GM23338 (cell line): ENCODE measurements at places on chromosomes 11 and 22. TPM values are rescaled to one million over a fixed set of nuclear protein-coding genes. Genes with fewer than 3 reads are reported as not detected.

The LGALS1 gene
- total RNA-seq: 31.2 and 58.7 TPM in 2 replicates

The AGBL2 gene
- 1.6 and 5.6 TPM in 2 replicates for total RNA-seq

The P2RY6 gene
- not detected in 2 replicates for total RNA-seq

The LTBP3 gene
- total RNA-seq: 29.2 and 29.8 TPM in 2 replicates

The CHRM1 gene
- total RNA-seq: 0.14 TPM in 1 of 2 replicates, not detected in the other

The OR4A16 gene
- total RNA-seq: not detected in 2 replicates

The C11orf86 gene
- 0.21 TPM in 1 of 2 replicates, not detected in the other for total RNA-seq

The PDGFB gene
- 5.2 and 8.0 TPM in 2 replicates for total RNA-seq

- no peaks in the 10 kb centered on the region for H3K4me1 ChIP-seq
- no peak overlapping the region for H3K4me3 ChIP-seq
- no peaks in the 10 kb centered on the region; the same call in 1 of the 2 replicates for H3K36me3 ChIP-seq
- no peaks in the 10 kb centered on the region for H3K27me3 ChIP-seq
- H3K27ac ChIP-seq: no peak overlapping the region
These were observed 195.2 kb upstream of the TMEM45B start for GRCh38 chr11:129620237-129621104.

DNA sequence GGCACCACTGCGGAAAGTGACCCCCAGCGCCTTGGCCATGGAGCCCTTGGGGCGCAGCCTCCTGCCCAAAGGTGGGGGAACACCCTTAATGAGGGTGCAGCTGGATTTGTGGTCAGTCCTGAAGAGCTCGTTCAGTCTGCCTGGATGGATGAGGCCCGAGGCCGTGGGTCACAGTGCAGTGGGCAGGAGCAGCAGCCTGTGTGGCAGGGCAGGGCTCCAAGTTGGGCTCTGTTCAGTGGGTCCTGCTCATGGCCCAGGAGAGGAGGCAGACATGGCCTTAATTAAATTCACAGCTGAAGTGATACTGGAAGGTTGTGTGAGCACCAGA is 33.3 kb downstream of the FAM83F start:
- no peak for DNase-seq
- no peaks in the 10 kb centered on the region for H3K36me3 ChIP-seq
- H3K4me3 ChIP-seq: no peak overlapping the region

GRCh38 chr22:22214819-22215329 is 29.7 kb upstream of the VPREB1 start:
- no peaks in the 10 kb centered on the region for H3K36me3 ChIP-seq
- DNase-seq: no peak
- H3K4me3 ChIP-seq: no peak overlapping the region
- H3K4me1 ChIP-seq: no peaks in the 10 kb centered on the region

DNA sequence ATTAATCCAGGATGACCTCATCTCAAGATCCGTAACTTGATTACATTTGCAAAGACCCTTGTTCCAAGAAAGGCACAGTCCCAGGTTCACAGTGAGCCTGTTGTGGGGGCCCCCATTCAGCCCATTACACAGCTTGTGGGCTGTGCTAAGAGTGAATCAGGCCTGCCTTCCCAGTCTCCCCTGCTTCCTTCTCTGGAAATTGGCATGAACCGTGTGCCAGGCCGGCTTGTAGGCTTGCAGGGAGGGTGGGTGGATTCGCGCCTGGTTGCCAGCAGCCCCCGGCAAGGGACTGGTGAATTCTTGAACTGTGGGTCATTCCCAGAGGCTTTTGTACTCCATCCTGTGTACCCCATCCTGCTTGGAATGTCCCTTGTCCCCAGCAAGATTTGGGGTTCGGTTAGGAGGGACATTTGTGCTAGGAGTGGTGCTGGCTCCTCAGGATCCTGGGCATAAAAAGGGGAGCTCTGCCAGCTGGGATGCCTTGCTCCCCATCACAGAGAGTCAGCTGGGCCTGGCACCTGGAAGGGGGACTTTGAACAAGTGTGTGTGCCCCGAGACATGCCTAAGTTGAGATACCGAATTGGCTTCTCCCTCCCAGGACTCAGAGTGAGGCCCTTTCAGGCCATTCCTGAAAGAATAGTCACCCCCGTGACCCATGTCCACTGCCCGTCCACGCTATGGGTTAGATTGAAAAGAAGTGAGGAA is 818.2 kb downstream of the BRD1 start:
- H3K4me3 ChIP-seq: no peak overlapping the region
- no peaks in the 10 kb centered on the region for H3K27me3 ChIP-seq
- H3K36me3 ChIP-seq: peaks cover 4% of the 10 kb centered on the region; the same call in 1 of the 2 replicates
- no peak overlapping the region for H3K27ac ChIP-seq
- no peak for DNase-seq

- no peaks in the 10 kb centered on the region for H3K4me1 ChIP-seq
- H3K27me3 ChIP-seq: no peaks in the 10 kb centered on the region
- H3K27ac ChIP-seq: no peak overlapping the region
- no peak for DNase-seq
- H3K4me3 ChIP-seq: no peak overlapping the region
These were observed 4.6 kb downstream of the TSPAN32 start for GRCh38 chr11:2306452-2306823.

GRCh38 chr11:134025082-134025429 is 43.8 kb upstream of the JAM3 start:
- no peaks in the 10 kb centered on the region for H3K36me3 ChIP-seq
- no peak overlapping the region for H3K4me3 ChIP-seq
- no peak overlapping the region for H3K27ac ChIP-seq
- H3K27me3 ChIP-seq: no peaks in the 10 kb centered on the region; the same call in 1 of the 2 replicates
- DNase-seq: no peak

GRCh38 chr11:16911658-16912057 is 102.6 kb downstream of the PLEKHA7 start:
- DNase-seq: no peak
- no peak overlapping the region for H3K4me3 ChIP-seq
- no peaks in the 10 kb centered on the region for H3K36me3 ChIP-seq
- no peaks in the 10 kb centered on the region for H3K27me3 ChIP-seq
- no peak overlapping the region for H3K27ac ChIP-seq
- peaks cover 19% of the 10 kb centered on the region; the same call in 1 of the 2 replicates for H3K4me1 ChIP-seq

DNA sequence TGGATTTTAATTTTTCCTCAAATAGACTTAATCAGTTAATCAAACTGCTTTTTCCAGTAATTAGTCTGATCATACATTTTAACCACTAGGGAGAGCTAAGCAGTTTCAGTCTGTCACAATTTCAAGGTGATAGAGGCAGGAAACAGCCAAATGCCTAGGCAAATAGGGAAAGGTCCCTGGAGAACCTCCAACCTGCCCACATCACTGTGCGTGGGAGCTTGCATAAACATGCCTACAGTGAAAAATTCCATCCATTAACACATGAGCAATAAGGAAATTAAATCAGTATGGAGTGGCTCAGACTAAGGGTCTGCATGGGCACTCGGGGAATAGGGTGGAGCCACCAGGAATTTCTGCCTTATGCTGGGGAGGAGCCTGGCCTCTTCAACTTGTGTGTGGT is 74.6 kb downstream of the AASDHPPT start:
- H3K27ac ChIP-seq: no peak overlapping the region
- peak; percentile 51 for DNase-seq
- no peak overlapping the region for H3K4me3 ChIP-seq
- no peaks in the 10 kb centered on the region for H3K36me3 ChIP-seq
- H3K4me1 ChIP-seq: no peaks in the 10 kb centered on the region
- no peaks in the 10 kb centered on the region for H3K27me3 ChIP-seq

DNA sequence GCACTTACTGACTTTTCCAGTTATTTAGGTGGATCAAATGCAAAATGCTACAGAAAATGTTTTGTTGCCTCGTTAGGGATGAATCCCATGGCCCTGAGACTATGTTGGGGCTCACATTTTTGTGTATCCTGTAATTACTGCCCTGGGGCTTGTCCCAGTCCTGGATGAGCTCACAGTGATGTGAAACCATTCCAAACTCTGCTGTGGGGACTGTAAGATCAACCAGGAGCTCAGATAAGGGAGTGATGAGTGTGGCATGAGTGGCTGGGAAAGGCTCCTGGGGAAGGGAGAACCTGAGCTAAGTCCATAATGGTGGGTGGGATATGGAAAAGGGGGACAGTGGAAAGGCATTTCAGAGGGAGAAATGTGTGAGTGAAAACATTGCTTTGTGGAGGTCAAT is 54.0 kb downstream of the SLC5A1 start:
- peaks cover 8% of the 10 kb centered on the region; the same call in 1 of the 2 replicates for H3K27me3 ChIP-seq
- no peaks in the 10 kb centered on the region for H3K4me1 ChIP-seq
- no peak overlapping the region for H3K4me3 ChIP-seq
- H3K36me3 ChIP-seq: no peaks in the 10 kb centered on the region
- DNase-seq: no peak
- no peak overlapping the region for H3K27ac ChIP-seq

GRCh38 chr11:30016588-30017363 is at the start of gene KCNA4:
Gene KCNA4 (minus strand): TSS chr11:30017030. CDS start chr11:30012678, 4,352 bp downstream.
- H3K4me3 ChIP-seq: peak within 1 kb of the TSS; percentile 62
- H3K4me1 ChIP-seq: peaks cover 33% of the 10 kb centered on the region

GRCh38 chr11:11583801-11584529 is 37.8 kb downstream of the GALNT18 start:
- H3K27ac ChIP-seq: no peak overlapping the region
- peaks cover 10% of the 10 kb centered on the region for H3K4me1 ChIP-seq
- H3K36me3 ChIP-seq: no peaks in the 10 kb centered on the region
- no peak for DNase-seq
- no peaks in the 10 kb centered on the region for H3K27me3 ChIP-seq

DNA sequence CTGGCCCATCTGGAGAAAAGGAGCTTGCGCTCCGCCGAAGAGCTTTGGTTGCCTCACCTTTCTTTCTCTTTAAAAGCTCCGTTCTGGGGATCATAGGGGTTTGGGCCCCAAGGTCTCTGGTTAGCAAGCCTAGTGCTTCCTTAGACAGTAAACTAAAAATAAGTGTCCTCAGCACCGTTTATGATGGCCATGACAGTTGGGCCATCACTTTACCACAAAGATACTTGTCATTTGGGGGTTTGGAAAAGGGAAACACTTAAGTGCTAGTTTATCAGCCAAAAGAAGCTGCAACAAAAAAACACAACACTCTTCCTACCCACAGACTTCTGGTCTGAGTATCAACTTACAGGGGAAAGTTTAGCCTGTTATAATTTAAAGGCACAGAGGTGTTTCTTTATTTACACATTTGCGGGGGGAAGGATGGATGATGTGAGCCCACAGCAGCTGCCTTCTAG is 88.4 kb upstream of the CD44 start:
- H3K4me3 ChIP-seq: no peak overlapping the region
- no peaks in the 10 kb centered on the region for H3K36me3 ChIP-seq
- H3K27ac ChIP-seq: no peak overlapping the region

- DNase-seq: peak; percentile 72
- peaks cover 100% of the 10 kb centered on the region for H3K27me3 ChIP-seq
These were observed 84.2 kb downstream of the ZNF280B start for GRCh38 chr22:22424210-22424800.

DNA sequence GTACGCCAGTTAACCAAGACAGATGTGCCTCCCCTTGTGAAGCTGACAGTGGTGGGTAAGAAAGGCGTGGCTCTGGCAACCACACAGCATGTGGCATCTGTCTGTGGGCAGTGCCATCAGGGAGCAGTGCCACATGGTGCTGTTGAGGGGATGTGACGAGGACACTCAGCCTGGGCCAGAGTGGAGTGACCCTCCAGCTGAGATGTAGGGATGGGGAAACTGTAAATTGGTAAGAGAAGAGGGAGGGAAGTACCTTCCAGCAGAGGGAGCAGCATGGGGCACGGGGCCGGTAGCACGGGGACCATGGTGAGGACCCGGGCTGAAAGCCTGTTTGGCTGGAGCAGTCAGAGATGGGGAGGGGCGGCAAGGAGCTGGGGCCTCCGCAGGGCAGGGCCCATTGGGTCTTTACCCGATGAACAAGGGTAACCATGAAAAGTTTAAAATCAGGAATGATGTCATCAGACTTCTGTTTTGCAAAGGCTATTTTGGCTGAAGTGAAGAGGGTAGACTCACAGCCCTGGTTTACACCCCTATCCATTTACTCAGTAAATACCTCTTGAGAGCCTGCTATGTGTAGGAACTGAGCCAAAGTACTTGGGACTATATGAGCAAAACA is 10.4 kb downstream of the TMPRSS6 start:
- H3K27me3 ChIP-seq: no peaks in the 10 kb centered on the region
- DNase-seq: peak; percentile 62
- no peak overlapping the region for H3K4me3 ChIP-seq
- no peaks in the 10 kb centered on the region for H3K36me3 ChIP-seq

DNA sequence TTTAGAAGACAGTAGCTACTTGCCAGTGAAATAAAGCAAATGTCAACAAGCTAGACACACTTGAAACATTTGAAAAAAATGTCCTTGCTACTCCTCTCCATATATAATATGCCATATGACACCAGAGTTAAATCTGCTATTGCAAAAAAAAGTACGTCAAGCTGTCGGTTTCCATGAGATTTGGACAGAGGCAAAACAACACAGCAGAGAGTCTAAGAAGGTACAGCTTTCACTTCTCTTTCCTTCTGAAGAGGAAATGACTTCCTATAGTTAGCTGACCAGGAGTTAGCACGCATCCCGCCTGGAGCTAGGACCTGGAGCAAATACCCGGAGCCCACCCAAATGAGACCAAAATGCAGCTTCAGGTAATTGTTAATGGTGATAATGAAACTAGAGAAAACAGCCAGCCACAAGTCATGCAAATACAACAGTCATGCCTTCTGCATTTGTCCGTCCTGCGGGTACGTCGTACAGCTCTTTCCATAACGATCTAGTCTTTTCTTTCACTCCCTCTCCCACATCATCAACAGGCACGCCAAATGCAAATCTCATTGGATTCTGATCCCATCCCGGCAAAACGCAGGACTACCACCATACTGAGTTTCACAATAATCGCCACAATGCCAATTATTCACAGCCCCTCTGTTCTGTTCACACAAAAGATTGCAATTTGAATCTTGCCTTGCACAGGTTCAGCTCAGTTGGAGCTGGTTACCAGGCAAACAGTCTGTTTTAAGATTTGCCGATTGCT is 395.0 kb upstream of the CCDC90B start:
- no peak for DNase-seq
- H3K27ac ChIP-seq: no peak overlapping the region
- no peak overlapping the region for H3K4me3 ChIP-seq
- H3K4me1 ChIP-seq: peaks cover 27% of the 10 kb centered on the region
- H3K36me3 ChIP-seq: no peaks in the 10 kb centered on the region
- no peaks in the 10 kb centered on the region for H3K27me3 ChIP-seq

DNA sequence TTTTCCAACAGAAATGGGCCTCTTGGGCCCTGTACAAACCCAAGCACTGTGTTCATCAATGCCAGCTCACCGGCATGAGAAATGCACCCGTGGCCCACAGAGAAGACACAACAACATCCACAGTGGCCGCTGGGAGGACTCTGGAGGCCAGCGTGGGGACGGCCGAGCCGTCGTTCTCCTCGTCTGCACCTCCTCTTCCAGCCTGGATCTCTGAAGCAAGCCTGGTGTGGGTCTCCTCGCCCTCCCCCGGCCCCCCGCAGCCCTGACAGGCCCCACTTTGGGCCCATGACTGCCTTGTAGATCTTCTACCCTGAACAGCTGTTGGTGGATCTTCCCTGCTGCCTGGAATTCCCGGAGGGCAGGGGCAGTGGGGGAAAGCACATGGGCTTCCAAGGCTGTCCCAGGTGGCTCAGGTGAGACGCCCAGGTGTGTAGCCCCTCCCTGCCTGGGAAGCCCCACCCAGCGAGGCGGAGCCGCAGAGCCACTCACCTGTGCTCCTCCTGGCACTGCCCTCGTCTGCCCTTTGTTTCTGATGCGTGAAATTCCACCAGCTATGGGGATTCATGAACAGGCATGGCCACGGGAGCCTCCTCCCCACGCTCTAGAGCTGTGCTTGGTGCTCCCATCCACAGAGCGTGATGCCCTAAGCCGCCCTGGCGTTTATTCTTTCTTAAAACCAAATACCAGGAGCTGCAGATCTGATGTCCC is 225.9 kb downstream of the BRD1 start:
- H3K36me3 ChIP-seq: no peaks in the 10 kb centered on the region; the same call in 1 of the 2 replicates
- no peaks in the 10 kb centered on the region for H3K27me3 ChIP-seq
- no peak for DNase-seq
- no peaks in the 10 kb centered on the region for H3K4me1 ChIP-seq
- H3K4me3 ChIP-seq: no peak overlapping the region
- H3K27ac ChIP-seq: no peak overlapping the region
